ENCODE measurements at places on chromosomes 12 and 14. TPM values are rescaled to one million over a fixed set of nuclear protein-coding genes. Genes with fewer than 3 reads are reported as not detected.
A peak's percentile ranks its signal among the peaks of the same experiment; 100 is the strongest.

DNA sequence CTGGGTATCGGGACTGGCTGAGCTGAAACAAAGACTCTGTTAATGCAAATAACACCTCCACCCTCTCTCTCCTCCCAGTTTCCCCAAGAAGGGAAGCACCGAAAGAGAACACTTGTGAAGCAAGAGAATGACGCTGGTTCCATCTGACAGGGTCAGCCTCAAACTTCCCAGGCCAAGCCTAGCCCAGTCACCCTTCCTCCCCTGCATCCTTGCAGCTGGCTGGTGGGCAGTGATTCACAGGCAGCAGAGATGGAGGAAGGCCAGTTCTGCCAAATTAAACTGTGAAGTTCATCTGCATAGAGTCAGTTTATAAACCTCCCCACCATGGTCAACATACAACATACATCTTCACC is 2.8 kb downstream of the LRRC74A start:
- DNase-seq = no peak

- no peak for DNase-seq
Measured at GRCh38 chr14:90979515-90979914, 80.9 kb downstream of the RPS6KA5 start.

DNA sequence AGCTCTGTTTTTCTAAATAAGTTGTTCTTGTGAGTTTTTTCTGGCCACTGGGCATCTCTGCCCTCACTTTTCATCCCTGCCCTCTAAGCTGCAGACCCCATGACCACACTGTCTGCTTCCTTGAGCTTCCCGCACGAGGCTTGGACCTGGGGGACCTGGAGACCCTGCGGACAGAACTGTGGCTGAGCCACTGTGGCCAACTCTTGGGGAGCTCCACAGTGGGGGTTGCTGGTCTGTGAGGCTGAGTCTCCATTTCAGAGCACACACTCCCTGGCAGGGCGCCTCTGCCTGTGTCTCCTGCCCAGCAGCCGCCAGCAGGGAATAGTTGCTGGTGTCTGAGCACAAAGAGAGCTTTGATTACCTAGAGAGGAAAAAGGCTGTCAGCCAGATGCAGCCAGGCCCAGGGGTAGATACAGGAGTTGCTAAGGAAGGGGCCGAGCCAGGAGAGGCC is 13.1 kb upstream of the RIN3 start:
- peak; percentile 1 for DNase-seq

- no peak for DNase-seq
Measured at GRCh38 chr12:2412305-2412643, 359.5 kb downstream of the CACNA1C start.

DNA sequence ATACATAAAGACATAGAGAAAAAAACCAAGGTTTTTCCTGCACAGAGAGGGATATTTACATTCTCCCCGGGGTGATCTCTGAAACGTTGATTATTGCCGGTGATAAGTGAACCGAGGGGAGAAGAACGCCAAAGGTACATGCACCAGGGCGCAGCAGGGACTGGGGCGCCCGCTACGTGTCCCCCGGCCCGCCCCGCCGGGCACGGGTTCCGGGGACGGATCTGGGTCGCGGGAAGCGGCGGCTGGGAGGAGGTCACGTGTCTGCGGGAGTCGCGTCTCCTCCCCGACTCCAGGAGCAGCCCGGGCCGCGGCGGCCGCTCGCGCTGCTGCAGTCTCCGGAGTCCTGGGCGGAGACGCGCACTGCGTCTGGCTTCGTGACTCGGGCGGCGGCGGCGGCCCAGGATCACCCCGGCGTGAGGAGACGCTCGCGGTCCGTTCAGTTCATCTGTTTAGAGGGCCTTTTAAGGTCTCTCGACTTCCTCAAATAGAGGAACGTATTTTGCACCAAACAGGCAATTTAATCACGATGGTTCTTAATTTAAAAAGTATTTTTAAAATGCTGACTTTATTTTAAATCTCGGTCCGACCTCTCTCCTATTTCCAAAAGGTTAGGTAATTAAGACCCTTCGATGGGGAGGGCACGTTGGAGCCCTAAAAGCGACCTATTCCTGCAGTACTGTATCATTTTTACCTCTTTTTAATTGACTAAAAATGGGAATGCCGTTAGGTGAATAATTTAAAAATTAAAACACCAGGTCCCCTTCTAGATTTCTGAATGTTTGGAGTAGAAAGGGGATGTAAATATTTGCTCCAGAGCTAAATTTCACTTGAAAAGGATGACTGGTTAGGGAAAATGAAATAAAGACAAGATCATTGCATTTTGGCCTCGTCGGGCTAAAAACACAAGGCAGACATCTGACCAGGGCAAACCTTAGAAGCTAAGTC is 1.8 kb upstream of the BHLHE41 start:
- no peak for DNase-seq

The ZNF705A gene
- total RNA-seq = not detected

The EFCAB11 gene
- 12.5 TPM for total RNA-seq

Data from activated naive CD4-positive, alpha-beta T cell treated with anti-CD3 and anti-CD28 coated beads, Interleukin-2, amount 50 U/mL, for 72 hours (primary cell).